ENCODE measurements at places on chromosomes 2 and 18.

DNA sequence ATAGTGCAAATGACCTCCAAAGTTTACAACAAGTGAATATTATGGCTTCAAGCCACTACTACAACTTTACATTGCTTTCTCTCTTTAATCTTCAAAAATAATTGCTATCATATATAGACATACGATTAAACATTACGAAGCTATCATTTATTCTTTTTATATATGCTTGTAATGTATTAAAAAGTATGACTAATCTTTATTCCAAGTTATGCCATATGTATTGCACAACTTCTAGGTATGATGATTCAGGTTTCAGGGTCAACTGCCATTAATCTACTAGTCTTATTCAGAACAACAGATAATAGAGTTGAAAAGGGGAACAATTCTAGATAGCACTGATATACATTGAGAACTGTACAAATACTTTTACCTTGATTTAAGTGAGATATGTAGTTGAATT, 506.2 kb upstream of the TMEFF2 start:
- no peak for DNase-seq

- no peak for DNase-seq
These were observed 4.0 kb downstream of the C2orf74 start for GRCh38 chr2:61165946-61166345.

GRCh38 chr2:122692400-122693083, 937.1 kb downstream of the TSN start:
- no peak for DNase-seq

DNA sequence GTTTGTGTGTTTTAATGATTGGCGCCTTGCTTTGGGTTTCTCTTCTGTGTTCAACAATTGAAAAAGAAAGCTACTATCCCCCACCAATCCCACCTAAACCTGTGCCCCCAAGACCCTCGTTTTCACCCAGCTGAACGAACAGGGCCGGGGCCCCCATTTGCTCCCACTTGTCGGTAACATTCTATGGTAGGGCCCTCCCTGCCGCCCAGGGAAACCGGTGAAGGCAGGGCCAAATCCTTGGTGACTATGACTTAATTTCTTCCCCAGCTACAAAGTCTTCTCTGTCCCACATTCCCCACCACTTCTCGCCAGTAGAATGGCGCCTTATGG, 598 bp upstream of the SNRNP200 start:
- DNase-seq, result no peak

GRCh38 chr18:49344096-49344495, 116.3 kb downstream of the DYM start:
- no peak for DNase-seq

DNA sequence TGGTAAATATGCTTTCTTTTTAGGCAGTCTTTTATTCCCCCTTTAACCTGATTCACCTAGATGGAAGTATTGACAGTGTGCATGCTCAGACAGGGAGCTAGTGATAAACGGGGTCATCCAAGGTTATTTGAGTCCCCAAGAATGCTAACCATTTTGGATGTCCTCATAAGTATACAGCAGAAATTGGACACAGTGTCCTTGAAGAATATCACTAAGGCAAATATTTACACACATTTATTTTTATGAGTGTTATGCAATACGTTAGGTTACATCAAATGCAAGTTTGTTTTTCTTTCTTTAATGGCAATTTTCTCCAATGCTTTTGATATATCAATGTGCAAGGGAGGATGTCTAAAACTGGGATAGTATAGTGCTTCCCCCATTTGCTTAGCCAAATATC, 23.6 kb downstream of the CNTNAP5 start:
- no peak for DNase-seq

DNA sequence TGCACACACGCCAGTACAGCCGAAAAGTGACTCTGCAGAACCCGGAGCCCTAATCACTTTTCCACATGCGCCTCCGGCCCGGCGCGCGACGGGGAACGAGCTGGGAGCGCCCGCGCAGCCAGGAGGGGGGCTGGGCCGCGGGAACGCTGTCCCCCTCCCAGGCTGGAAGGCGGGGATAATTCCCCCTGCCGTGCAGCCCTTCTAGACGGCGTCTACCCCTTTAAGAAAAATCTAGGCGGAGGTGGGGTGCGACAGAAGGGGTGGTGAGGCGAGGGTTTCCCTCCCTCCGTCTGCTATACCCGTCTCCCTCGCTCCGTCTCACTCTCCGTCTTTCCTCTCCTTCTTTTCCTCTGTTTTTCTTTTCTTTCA, 2.4 kb downstream of the CYP26B1 start:
- no peak for DNase-seq

- no peak for DNase-seq
These were observed 2.0 kb downstream of the NPC1 start for GRCh38 chr18:23584019-23584983.

GRCh38 chr2:45669032-45669486, 17.6 kb downstream of the PRKCE start:
- DNase-seq, result no peak

GRCh38 chr2:214934006-214934405, 124.5 kb upstream of the BARD1 start:
- DNase-seq, result no peak

DNA sequence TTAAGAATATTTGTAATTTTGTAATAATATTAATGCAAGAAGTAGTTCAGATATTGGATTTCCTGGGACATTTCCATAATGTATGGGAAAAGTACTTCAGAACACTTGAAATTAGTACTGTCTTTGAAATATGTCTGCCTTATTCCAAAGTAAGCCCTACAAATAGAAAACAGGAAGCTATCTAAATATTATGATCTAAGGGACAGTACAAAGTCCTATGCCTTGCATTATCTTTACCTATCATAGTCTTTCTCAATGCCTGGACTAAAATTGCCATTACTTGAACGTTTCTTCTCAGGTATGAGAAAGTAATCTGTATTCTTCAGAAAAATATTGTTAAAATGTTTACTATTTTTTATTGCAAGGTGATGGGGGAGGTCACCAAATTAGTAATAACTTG, 113.0 kb downstream of the PPP1R1C start:
- DNase-seq, result no peak

GRCh38 chr2:48578313-48578712, 39.3 kb upstream of the GTF2A1L start:
- DNase-seq, result no peak

All from stimulated activated CD8-positive, alpha-beta memory T cell treated with anti-CD3 and anti-CD28 coated beads, Interleukin-2, amount 100 ng/mL, for 1 hour (primary cell).